DMS 273 treated with DMSO at 0.1 percent for 48 hours (cell line): ENCODE measurements at places on chromosomes 2 and 18.

- DNase-seq, result no peak
These were observed 833.0 kb downstream of the SLC4A3 start for GRCh38 chr2:220460257-220460985.

GRCh38 chr2:193703411-193703810 is 1508.7 kb upstream of the TMEFF2 start:
- no peak for DNase-seq

GRCh38 chr18:67608615-67609273 is 92.2 kb upstream of the DSEL start:
- no peak for DNase-seq

DNA sequence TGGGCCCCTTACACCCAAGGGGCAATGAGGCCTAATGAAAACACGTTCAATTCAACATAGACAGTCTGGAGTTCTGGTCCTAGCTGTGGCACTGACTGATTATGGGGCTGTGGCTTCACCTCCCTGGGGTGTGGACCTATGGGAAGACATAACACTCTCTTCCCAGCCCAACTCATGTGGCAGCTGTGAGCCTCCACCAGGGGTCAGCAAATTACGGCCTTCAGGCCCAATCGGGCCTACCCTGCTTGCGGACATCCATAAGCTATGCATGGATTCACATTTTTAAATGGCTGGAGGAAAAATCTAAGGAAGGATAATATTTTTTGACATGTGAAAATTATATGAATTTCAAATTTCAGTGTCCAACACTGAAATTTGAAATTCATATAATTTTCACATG is 101.3 kb downstream of the LOXHD1 start:
- DNase-seq, result no peak

- DNase-seq, result no peak
These were observed 555.6 kb downstream of the CCDC85A start for GRCh38 chr2:56739413-56739812.

DNA sequence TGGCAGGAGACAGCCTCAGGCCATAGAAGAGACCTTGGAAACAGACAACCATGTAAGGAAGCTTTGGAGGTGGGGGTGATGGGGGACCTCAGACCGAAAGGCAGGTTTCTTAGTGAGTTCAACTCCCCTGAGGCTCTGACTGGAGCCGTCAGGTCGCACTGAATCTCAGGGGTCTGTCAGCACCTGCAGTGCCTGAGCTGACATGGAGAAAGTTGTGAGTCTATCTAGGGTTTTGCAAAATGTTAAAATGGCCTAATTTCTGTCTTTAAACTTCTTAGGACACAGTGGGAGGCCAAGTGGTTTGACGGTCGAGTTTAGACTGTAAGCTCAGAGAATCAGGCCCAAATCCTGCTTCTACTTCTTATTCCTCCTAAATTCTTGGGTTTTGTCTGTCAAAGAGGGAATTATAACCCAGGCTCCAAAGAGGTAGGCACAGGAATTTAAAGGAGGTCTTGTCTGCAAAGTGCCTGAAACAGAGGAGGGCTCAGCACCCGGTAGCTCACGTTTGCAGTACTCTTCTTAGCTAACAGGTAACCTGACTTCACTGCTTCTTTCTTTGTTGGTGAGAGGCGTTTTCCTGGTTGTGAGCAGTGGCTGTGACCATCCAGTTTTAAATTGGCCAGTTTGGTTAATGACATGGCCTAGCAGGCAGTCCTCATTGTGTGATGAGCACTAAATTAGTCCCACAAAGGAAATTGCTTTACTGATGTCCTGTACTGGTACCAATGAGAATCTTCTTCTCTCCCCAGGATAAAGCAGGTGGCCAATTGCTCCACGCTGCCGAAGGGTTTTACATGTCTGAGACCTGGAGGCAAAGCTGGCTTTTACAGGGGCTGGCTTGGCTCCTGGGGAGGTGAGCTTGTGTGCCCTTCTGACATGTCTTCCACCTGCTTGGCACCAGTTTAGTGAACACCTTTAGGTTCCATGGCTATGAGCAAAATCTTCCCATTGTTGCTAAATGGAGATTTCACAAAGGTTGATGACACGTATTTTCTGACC is 95.7 kb downstream of the MYCN start:
- DNase-seq, result no peak

- no peak for DNase-seq
These were observed 11.4 kb downstream of the THNSL2 start for GRCh38 chr2:88181511-88181910.

GRCh38 chr2:134429886-134430285 is 176.0 kb downstream of the MGAT5 start:
- DNase-seq, result no peak

DNA sequence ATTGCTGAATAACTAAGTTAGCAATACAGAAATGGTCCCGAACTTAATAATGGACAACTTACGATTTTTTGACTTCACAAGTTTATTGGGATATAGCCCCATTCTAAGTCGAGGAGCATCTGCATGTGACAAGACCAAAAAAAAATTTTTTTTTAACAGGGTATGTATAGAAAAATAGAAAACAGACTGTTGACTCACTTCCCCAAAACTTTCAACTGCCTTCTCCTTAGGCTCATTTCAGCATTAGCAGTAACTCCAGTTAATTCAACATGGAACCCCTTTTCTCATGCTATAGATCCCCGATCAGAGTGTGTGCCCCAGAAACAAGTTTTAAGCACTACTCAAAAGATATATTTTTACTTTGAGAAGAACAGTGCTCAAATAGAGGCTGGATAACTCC is 5.4 kb downstream of the CD302 start:
- no peak for DNase-seq

GRCh38 chr2:98790221-98790620 is 59.3 kb upstream of the MGAT4A start:
- no peak for DNase-seq
